Heart right ventricle (tissue), 16 donors: ENCODE measurements at places on chromosomes 4 and X. TPM values are rescaled to one million over a fixed set of nuclear protein-coding genes. Genes with fewer than 3 reads are reported as not detected.

Gene PF4V1
- total RNA-seq = not detected

Gene XK
- 8.2 TPM for total RNA-seq

Gene SPANXB1
- total RNA-seq = not detected

- no peaks in the 10 kb centered on the region for H3K36me3 ChIP-seq
- DNase-seq = no peak
- peak overlapping the region; percentile 83 for H3K4me3 ChIP-seq
- peaks cover 13% of the 10 kb centered on the region for H3K4me1 ChIP-seq
- peak overlapping the region; percentile 89 for H3K27ac ChIP-seq
- no peaks in the 10 kb centered on the region for H3K27me3 ChIP-seq
Observed at GRCh38 chr4:122827879-122828601, 1.4 kb downstream of the FGF2 start.

GRCh38 chr4:113773756-113774155, 12.2 kb upstream of the CAMK2D start:
- no peaks in the 10 kb centered on the region for H3K4me1 ChIP-seq
- H3K4me3 ChIP-seq = no peak overlapping the region
- no peaks in the 10 kb centered on the region for H3K36me3 ChIP-seq
- no peak overlapping the region for H3K27ac ChIP-seq
- H3K27me3 ChIP-seq = no peaks in the 10 kb centered on the region

- DNase-seq = no peak
- H3K27ac ChIP-seq = no peak overlapping the region
- H3K27me3 ChIP-seq = no peaks in the 10 kb centered on the region
Observed at GRCh38 chrX:129769467-129770154, 10.1 kb upstream of the SASH3 start.

GRCh38 chr4:2958446-2958845, 4.8 kb downstream of the NOP14 start:
- DNase-seq = no peak
- no peak overlapping the region for H3K27ac ChIP-seq
- H3K27me3 ChIP-seq = no peaks in the 10 kb centered on the region
- no peak overlapping the region for H3K4me3 ChIP-seq
- H3K36me3 ChIP-seq = peaks cover 48% of the 10 kb centered on the region

GRCh38 chr4:87589531-87589930, 18.8 kb upstream of the DSPP start:
- no peaks in the 10 kb centered on the region for H3K4me1 ChIP-seq
- H3K36me3 ChIP-seq = no peaks in the 10 kb centered on the region
- H3K27ac ChIP-seq = no peak overlapping the region
- DNase-seq = no peak
- no peak overlapping the region for H3K4me3 ChIP-seq
